Right renal cortex interstitium (tissue), 3 donors: ENCODE measurements at places on chromosomes 2 and 18. TPM values are rescaled to one million over a fixed set of nuclear protein-coding genes. Genes with fewer than 3 reads are reported as not detected.

GALR1 gene
- 0.06 TPM for polyA plus RNA-seq

DNA sequence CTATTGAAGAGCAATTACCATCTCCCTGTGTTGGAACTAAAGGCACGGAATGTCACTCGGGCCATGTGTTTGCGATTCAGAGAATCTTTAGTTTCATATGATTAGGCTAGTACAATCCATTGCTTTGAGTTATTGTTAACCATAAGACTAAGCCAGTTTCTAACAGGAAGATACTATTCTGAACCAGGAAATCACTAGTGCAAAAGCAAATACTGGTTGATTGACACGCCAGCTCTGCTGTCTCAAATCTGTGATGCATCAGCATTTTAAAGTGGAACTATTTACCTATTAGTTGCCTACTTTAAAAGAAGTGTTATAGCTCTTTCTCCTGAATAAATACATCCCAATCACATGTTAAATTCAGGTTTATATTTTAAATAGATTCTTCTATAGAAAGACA lies 61.9 kb downstream of the AFTPH start:
- no peak for DNase-seq

DNA sequence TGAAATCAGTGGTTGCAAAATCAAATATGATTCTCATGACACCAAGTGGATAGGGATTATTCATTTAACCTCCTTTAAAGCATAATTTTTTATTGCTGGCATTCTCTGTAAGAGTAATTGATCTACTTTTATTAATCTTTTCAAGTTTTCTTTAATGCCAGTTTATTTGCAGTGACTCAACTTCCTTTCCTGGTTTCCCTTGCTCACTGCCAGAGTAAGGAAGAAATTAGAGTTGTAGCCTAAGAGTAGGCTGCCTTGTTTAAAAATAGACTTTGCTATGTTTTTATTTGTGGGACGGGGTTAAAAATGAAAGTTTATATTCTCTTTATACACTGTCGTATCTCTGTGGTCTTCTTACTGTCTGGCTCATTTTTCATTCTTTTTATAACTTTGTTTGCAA lies 148.6 kb downstream of the WDR7 start:
- DNase-seq = no peak

SLC9A2 gene
- 7.2 TPM for polyA plus RNA-seq

- DNase-seq = no peak
Measured at GRCh38 chr2:219748671-219749570, 121.5 kb downstream of the SLC4A3 start.

- no peak for DNase-seq
Measured at GRCh38 chr2:111898703-111899514, 502 bp downstream of the MERTK start.

DNA sequence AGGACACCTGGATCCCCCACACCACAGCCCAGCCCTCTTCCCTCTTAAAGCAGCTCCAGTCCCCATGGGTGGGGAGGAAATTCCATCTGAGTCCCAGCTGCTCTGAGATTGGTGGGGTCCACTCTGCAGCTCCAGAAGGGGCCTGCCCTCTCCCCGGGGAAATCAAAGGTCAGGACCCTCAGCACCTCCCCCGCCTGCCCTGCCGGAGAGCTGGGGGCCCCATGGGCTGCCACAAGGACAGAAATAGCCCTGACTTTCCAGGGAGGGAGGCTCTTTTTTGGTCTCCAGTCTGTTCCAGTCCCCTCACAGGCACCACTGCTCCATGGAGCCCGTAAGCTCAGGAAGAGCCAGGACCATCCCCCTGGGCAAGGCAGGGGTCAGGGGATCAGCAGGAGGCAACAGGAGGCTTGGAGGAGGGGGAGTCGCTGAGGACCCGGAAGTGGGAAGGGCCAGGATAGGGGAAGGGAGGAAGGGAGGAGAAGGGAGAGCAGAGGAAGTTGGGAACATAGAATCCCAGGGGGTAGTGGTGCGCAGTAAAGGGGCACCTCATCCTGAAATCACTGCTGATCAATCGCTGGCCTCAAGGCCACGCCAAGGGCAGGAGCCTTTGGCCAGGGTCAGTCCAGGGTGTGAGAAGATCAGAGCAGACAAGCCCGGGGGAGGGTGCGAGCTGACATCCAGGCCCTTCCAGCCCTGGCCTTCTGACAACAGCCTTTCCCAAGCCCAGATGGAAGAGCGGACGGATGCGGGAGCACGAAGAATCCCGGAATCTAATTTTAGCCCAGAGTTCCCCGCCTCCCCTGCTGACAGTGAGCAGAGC lies 7.6 kb downstream of the ADRA2B start:
- DNase-seq = no peak

GRCh38 chr2:23323917-23324680 lies 60.9 kb upstream of the KLHL29 start:
- no peak for DNase-seq

GRCh38 chr2:221335219-221335752 lies 236.8 kb downstream of the EPHA4 start:
- no peak for DNase-seq

DNA sequence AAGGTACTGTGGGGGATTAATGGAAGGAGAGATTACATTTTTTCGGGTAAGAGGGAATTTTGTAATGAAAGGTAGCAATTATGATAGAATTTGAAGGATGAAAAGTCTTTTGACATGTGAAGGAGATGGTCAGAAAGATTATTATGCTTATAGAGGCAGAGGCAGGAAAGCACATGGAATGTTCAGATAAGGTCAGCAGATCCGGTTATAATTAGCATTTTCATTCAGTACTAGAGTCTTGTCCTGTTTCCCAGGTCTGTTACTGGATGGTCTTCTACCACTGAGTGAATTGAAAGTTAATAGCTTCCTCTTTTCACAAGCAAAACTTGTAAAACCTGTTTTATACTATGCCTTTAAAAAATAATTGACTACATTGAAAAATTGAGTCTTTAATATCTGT lies 116.9 kb downstream of the PHLPP1 start:
- no peak for DNase-seq

FRZB gene
- 14.5 TPM for polyA plus RNA-seq

- DNase-seq = no peak
Measured at GRCh38 chr2:164868563-164869419, 27.2 kb upstream of the COBLL1 start.

DNA sequence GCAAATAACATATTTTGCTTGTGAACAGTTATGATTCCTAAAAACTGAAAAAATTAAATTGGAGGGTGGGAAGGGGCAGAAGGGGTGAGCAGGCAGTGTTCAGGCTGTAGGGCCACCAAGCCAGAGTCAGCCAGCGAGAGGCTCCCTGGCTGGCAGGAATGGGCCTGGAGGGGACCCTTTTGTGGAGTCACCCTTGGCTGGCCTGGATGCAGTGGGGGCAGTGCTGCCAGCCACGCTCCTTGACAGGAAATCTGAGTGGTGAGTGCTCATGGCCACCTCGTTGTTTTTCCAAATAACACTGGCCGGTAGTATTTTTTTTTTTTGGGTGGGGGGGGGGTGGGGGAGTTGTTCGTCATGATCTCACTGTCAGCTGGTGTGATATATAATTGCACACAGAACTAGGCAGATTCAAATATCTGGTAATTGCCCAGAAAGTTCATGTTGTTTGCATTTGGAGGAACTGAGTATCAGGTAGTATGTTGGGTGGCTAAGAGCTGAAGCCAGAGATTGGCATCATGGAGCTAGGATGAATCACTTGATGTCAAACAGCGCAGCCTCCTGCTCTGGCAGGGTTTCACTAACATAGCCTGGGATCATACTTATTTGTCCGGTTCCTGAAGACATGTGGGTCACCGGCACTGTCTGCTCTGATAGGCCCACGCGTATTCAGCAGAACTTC lies 160.0 kb downstream of the PTGR3 start:
- DNase-seq = no peak

- DNase-seq = no peak
Measured at GRCh38 chr2:235157746-235158482, 206.1 kb downstream of the SH3BP4 start.

DNA sequence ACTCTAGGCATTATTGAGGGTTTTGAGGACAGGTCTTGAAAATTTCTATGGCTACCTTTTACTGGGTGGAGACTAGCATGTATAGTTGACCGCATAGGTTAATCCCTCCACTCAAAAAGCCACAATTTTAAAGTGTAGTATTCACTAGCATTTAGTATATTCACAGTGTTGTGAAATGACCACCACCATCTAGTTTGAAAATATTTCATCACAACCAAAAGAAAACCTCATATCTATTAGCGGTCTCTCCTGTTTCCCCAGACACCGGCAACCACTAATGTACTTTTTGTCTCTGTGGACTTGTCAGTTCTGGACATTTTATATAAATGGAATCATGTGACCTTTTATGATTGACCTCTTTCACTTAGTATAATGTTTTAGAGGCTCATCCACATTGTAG lies 53.9 kb downstream of the MSH2 start:
- no peak for DNase-seq

- DNase-seq = no peak
Measured at GRCh38 chr18:13912601-13913000, 2.7 kb downstream of the MC2R start.

UGT1A5 gene
- polyA plus RNA-seq = not detected

GRCh38 chr2:183359867-183360266 lies 235.6 kb downstream of the NUP35 start:
- no peak for DNase-seq

DNA sequence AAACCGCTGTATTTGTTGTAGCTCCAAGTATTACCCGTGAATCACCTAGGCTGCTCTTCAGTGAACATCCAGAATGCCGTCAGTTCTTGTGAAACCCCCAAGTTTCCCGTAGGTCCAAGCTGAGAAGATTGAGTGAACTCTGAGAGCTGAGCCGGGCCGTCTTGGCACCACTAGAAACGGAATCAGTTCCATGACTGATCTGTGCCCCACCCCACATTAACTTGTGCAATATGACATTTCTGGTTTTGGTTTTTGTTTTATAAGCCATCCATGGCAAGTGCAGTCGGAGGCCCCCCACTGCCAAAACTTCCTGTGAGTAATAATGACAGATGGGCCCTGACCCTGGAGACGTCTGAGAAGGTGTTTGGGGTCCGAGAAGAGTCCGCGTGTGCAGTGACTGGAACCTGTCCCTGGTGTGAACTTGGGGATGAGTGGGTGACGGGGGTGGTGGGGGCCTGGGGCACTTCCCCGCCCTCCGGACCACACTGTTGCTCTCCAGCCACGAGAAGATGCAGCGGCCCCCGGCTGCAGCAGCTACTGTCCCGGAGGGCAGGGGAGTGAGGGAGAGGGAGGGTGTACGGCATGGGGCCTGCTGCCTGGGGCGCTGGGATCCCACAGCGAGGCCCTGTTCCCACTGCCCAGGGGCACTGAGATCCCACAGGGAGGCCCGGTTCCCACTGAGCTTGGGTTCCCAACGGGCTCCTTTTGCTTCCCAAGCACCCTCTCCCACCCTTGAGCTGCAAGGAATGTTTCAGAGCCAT lies 26.5 kb downstream of the NFATC1 start:
- no peak for DNase-seq

TUBA3E gene
- 0.12 TPM for polyA plus RNA-seq

DNA sequence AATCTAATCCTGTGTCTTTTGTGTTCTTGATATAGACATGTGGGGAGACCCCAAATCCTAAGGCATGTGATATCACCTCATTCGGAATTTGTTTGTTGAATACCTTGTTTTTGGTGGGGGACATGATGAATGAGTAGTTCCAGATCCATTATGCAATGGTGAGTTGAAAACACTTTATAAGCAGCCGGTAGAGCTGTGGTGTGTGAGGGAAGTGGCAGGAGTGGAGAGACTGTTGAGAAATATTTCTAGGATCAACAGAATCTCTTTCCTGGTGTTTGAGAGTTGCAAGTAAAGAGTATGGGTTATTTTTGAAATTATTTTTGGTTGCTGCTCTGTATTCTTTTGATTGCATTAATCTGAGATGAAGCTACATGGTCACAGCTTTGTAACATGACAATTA lies 34.4 kb downstream of the LHCGR start:
- no peak for DNase-seq

- no peak for DNase-seq
Measured at GRCh38 chr2:23200068-23200786, 184.8 kb upstream of the KLHL29 start.

IL36RN gene
- polyA plus RNA-seq = not detected

DNA sequence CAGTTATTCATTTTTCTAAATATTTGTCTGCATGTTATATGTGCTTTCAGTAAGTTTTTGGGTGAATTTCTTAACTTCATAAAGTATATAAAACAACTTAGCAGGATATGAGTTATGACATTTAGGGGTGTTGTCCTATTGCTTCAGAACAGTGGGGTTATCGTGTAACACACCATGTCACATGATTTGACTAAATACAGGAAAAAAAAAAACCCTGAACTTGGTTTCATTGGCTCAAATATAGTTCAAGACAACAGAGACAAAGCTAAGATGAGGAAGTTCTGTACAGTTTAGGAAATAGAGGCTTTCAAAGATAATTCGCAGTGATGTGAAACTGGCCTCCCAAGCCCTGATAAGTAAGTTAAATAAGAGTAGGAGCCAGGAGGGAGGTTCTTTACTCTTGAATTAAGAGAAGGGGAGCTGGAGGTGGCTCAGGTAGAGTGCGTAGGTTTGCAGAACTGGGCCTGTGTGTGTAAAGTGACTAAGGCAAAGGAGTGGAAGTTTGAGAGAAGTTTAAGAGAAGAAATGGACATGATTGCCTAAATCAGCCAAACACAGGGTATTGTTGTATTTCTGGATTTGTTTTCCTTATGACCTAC lies 53.9 kb downstream of the LIMS1 start:
- DNase-seq = no peak

GRCh38 chr2:72917877-72918553 lies 696 bp downstream of the EMX1 start:
- DNase-seq = no peak
